ENCODE measurements at places on chromosomes 7 and 10.
A peak's percentile ranks its signal among the peaks of the same experiment; 100 is the strongest.

GRCh38 chr10:73478636-73479035 is 17.2 kb downstream of the PPP3CB start:
- DNase-seq: no peak

- no peak for DNase-seq
These were observed 212.2 kb downstream of the CELF2 start for GRCh38 chr10:11229893-11230292.

- DNase-seq: peak; percentile 82
These were observed 721.9 kb downstream of the TNS3 start for GRCh38 chr7:46859963-46860475.

DNA sequence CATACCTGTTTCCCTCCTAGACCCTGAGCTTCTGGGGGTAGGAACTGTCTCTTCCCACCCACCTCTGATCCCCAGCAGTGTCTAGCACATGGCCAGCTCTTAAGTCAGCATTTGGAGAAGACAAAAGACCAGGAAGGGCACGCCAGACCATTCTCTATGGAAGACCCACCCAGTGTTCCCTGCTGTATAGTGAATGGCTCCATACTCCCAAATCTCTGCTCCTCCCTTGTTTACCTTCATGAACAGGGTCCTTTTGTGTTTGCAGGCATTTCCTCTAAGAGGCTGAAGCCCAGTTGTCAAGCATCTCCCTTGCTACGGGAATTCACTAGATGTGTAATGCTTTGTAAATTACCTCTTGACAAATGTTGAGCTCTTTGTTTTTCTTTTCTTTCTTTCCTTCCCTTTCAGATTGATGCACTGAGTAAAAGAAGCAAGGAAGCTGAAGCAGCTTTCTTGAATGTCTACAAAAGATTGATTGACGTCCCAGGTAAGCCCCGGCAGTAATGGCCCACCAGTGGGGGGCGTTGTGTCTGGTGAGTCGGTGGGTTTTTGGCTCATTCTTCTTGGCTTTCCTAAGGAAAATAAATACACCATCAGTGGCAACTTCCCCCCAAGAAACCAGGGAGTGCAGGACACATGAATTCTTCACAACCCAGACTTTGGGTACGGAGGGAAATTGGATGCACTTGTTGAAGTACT is 216.6 kb upstream of the SH2B2 start:
- no peak for DNase-seq

- no peak for DNase-seq
These were observed 106.3 kb downstream of the WNT2 start for GRCh38 chr7:117216436-117217069.

DNA sequence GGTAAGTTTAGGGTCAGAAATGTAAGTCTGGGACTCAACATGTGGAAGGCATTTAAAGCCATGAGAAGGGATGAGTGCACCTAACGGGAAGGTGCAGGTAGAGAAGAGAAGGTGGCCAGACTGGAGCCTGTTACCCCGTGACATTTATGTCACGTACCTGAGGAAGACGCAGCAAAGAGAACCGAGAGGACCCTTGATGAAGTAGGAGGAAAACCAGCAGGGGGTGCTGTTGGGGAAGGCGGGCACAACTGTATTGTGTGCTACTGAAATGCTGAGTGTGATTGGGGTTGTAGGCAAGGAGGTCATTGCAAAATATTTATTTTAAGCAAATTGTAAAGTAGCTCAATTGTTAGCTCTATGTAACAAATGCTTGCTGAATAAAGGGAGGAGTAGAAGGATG is 338.2 kb upstream of the PRKCQ start:
- no peak for DNase-seq

- no peak for DNase-seq
These were observed 8.0 kb upstream of the ZNRF2 start for GRCh38 chr7:30276203-30276900.

- DNase-seq: no peak
These were observed 431.3 kb downstream of the GALNT17 start for GRCh38 chr7:71563276-71563675.

- DNase-seq: peak; percentile 39
These were observed 206 bp downstream of the UPF2 start for GRCh38 chr10:12042409-12042796.

DNA sequence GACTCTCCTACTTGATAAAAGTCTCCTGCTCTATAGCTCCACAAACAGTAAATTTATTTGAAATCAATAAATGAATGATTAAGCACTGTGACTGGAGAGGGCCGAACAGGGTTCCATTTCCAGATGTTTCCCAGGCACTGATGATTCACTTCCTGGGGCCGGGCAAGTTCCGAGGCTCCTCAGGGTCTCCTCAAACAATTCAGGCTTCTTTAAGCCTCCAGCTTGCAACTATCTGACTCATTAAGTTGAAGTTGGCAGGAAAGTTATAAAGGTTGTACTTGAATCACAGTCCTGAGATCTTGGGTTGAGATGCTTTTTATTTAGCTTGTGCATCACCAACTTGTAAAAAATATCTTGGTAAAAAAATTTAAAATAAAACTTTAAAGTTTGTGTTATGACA is 612.9 kb downstream of the DNAJB6 start:
- no peak for DNase-seq

DNA sequence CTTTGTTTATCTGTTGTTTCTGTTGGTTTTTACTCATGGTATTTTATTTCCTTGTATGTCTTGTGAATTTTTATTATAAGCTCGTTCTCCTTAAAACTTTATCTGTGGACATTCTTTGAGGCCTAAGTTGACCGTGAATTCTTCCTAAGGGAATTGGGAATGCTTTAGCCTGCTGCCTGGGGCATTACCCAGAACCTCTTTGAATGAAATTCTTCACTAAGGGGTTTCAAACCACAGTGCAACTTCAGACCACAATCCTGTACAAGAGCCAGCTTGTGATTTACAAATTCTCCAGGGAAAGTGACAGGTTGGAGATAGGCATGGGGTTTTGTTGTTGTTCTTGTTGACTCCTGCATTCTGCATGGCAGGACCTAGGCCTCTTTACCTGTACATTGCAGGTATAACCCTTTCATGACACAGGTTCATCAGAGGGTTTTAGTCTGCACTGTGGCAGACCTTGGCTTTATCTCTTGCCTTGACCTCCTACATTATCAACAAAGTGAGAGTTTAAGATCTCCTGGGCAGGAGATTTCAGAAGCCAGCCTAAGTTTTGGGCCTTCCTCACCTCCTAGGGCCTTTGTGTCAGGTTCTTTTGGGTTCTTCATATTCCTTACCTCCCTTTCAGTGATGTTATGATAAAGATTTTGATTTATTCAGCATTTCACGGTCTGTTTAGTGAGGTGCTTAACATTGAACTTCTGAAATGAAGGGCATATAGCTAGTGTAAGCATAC is 70.2 kb downstream of the ABCC2 start:
- DNase-seq: no peak

- DNase-seq: no peak
These were observed 18.9 kb downstream of the BHLHA15 start for GRCh38 chr7:98229991-98230745.

DNA sequence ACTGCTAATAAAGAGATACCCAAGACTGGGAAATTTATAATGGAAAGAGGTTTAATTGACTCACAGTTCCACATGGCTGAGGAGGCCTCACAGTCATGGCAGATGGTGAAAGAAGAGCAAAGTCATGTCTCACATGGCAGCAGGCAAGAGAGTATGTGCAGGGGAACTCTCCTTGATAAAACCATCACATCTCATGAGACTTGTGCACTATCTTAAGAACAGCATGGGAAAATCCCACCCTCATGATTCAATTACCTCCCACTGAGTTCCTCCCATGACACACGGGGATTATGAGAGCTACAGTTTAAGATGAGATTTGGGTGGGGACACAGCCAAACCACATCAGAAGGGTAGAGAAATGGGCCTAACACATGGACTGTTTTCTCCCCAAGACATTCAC is 156.3 kb downstream of the CCDC71L start:
- no peak for DNase-seq

GRCh38 chr7:84624527-84624926 is 429.9 kb upstream of the SEMA3A start:
- no peak for DNase-seq

DNA sequence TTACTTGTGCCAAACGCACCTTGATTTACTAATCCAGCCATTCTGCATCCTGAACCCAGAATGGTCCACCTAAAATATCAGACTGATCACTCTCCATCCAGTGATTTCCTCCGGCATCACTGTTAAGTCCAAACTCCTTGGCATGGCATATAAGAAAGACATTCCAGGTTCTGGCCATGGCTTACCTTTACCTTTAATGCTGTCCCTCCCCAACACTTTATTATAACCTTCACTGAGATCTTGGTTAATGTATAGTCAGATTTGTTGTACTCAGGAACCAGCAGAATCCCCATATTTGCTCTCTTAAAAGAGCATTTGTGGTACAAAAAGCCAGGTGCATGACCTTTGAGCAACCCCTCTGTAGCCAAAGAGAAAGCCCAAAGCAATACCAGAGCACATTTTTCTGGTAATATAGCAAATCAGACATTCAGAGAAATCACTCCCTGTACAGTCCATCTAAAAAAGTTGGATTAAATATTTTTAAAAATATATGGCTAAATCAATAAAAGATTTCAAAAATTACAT is 10.2 kb downstream of the UMAD1 start:
- DNase-seq: no peak

DNA sequence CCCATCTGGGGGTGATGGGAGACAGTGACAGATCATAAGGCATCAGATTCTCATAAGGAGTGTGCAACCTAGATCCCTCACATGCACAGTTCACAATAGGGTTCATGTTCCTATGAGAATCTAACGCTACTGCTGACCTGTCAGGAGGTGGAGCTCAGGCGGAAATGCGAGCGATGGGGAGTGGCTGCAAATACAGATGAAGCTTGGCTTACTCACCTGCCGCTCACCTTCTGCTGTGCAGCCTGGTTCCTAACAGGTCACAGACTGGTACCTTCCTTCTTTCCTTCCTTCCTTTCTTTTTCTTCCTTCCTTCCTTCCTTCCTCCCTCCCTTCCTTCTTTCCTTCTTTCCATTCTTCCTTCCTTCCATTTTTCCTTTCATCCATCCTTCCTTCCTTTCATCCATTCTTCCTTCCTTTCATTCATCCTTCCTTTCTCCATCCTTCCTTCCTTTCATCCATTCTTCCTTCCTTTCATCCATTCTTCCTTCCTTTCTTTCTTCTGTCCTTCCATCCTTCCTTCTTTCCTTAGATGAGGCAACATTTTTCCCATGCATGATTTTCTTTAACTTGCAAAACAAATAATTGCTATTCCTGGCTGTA is 370.0 kb upstream of the AUTS2 start:
- DNase-seq: no peak

DNA sequence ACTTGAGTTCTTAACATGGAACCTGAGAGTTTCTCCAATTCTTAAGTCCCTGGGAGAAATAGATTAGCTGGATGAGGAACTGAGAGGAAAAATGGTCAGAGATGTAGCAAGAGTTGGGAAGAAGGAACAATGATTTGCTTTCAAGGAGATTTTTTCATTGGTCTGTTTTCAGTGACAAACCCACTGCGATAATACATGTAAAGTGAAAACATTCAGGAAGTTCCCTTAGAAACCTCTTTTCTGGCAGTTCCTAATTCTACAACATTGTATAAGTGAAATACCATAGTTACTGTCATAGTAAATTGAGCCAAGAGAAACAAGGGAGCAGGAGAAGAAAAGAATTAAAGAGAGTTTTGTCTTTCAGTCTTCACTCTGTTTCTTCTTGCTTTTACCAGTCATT is 12.1 kb upstream of the MAGI2 start:
- DNase-seq: no peak

DNA sequence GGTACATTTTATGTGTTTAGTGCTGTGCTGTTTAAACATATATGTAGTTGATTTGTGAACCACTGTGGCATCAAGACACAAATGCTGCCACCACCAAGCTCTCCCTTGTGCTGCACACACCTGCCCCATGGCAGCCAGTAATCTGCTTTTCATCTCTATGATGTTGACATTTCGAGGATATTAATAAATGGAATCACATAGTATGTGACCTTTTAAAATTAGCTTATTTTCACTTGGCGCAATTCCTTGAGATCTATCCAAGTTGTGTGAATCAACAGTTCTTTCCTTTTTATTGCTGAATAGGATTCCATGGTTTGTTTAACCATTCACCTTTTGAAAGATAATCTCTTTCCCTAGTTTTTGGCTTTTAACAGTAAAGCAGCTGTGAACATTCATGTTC is 73.1 kb downstream of the BMPR1A start:
- DNase-seq: no peak

- DNase-seq: no peak
These were observed 117.8 kb downstream of the WDR37 start for GRCh38 chr10:1174022-1174421.

GRCh38 chr7:102413091-102413490 is 16.9 kb downstream of the PRKRIP1 start:
- no peak for DNase-seq

- no peak for DNase-seq
These were observed 7.1 kb downstream of the ATOH7 start for GRCh38 chr10:68224810-68225209.

DNA sequence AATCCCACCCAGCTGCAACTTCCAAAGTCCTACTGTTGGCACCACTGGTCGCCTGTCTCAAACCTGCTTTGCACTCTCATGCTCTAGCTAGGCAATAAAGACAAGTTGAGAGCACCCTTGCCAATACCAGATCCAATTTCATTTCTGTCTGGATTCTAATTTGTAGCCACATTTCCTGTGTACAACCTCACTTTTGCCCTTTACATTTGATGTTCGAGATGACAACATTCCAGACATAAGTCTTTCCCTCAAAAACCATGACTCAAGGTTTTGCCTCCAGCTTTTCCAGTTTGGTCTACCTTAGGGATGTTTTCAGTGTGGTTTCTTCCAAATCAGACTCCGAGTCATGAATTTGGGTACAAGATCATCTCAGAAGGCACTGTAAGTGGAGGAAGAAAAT is 309.0 kb downstream of the GPAM start:
- DNase-seq: no peak

DNA sequence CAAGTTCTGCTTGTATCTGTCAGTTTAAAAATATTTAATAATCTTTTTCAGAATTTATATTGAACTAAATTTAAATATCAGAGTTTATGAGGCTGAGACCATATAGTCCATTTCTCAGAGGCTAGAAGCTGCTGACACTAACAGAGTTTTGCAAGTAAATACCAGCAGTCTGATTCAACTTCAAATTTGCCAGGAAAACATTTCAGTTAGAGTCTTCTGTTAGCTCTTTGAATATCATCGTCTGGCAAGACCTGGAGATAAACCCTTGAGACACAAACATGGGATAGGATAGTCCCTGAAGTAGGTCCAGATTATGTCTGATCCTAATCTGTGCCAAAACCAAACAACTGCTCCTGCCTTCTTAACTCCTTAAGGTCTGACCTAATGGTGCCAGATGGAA is 472.8 kb upstream of the STEAP1 start:
- no peak for DNase-seq

- no peak for DNase-seq
These were observed 285.9 kb downstream of the LRMDA start for GRCh38 chr10:75717126-75717916.

DNA sequence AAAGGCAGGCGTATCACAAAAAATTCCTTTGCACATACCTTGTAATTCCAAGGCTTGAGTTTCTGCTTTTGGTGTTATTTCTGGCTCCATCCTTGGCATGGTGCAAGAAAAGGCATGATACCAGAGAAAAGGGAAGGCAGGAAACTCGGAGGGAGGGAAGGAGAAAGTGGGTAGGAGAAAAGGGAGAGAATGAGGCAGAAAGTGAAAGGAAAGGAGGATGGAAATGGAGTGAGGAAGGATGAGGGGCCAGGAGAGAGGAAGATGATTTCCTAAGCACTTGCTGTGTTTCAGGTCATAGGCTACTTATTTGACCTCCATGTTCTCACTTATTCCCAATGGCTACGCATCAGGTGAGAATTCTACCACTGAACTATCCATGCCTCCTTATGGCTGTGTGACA is 110.8 kb upstream of the JCAD start:
- DNase-seq: no peak
